AG04450 (cell line): ENCODE measurements at places on chromosomes 12 and 14.

- DNase-seq = no peak
These were observed 19.5 kb upstream of the NUBPL start for GRCh38 chr14:31541702-31542101.

- no peak for DNase-seq
These were observed 127.9 kb upstream of the DYRK2 start for GRCh38 chr12:67520606-67521005.

- DNase-seq = no peak
These were observed 346.4 kb downstream of the ZFP36L1 start for GRCh38 chr14:68446243-68447040.

DNA sequence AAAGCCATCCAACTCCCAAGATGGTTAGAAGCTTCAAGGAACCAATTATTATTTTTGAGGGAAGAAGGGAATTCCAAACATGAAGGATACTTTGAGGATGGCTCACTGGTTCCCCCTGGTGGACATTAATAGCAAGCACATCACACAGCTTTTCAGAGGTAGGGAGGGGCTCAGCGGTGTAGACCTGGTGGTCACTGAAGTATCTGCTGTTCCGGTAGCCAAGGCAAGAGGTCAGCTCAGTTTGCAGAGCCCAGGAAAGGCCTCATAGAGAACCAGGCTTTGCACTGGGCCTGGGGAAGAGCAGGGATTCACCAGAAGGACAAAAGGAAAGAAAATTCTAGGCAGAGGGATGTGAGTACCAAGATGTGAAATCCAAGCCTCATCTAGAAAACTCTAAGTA lies 118.7 kb downstream of the KSR2 start:
- no peak for DNase-seq

GRCh38 chr12:43761500-43761899 lies 2.7 kb downstream of the IRAK4 start:
- no peak for DNase-seq

DNA sequence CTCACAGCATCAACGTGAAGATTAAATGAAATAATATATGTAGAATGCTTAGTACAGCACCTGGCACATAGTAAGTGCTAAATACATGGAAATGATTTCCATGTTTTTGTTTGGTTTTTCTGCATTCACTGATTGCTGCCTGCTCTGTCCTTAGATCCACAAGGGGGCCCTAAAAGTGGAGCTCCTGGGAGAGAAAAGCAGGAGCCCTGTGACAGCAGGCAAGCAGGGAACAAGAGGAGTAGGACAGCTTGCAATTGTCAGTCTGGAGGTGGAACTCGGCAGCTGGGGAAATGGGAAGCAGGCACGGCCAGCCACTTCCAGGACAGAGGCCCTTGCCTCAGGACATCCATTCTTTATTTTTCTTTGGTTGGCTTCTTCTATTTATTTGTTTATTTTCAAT lies 292.9 kb downstream of the BMP4 start:
- DNase-seq = no peak

DNA sequence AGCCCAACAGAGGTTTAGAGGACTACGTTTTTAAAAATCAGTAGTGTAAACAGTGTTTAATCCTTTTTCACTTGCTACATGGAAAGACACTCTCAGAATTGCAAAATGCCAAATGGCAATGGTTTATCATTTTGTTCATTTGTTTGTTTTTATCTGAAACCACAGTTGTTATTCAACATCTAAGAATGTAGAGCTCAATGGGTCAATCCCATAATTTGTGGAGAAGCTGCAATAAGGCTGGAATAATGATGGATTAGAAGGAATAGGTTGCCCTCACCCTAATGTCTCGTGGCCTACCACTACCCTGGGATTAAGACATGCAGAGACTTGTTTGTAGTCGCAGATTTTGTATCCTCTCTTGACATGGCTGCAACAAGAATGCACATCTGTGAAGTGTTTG lies 115.7 kb downstream of the LLPH start:
- DNase-seq = peak; percentile 30

DNA sequence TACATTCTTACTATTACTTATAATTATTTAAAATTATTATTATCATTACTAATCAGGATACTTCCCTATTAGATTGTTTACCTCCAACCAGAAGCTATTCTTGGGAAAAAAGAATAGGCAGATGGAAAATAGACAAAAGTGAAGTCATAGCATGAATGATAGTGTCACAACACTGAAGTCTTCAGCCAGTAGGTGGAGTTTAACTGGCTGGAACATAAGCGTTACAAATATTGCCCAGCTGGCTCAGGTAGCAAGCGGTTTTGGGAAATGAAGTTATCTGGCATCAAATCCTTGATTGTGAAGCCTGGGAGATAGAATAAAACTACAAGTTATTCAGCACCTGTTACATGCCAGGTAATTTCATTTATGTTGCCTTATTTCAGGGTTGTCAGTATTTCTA lies 762.9 kb downstream of the C12orf50 start:
- DNase-seq = no peak

GRCh38 chr14:102777711-102778337 lies 575 bp downstream of the TRAF3 start:
- no peak for DNase-seq

DNA sequence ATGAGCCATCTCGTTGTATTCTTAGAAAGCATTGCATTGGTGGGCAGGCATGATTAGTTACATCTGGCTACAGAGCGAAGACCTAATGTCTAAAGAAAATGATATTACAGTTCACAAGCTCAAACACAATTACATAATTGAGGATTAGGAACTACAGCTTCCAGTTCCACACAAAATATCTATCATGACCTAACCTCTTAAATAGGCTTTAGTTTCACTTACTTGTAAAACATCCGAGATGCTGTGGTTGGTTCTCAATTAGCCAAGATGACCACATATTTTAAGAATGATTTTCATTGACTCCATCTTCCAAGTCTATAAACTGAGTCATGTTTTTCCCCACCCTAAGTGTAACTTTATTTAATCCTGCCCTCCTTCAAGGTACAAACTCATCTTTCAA lies 69.5 kb downstream of the LRIG3 start:
- DNase-seq = no peak

GRCh38 chr14:45095143-45095542 lies 11.2 kb downstream of the PRPF39 start:
- no peak for DNase-seq

DNA sequence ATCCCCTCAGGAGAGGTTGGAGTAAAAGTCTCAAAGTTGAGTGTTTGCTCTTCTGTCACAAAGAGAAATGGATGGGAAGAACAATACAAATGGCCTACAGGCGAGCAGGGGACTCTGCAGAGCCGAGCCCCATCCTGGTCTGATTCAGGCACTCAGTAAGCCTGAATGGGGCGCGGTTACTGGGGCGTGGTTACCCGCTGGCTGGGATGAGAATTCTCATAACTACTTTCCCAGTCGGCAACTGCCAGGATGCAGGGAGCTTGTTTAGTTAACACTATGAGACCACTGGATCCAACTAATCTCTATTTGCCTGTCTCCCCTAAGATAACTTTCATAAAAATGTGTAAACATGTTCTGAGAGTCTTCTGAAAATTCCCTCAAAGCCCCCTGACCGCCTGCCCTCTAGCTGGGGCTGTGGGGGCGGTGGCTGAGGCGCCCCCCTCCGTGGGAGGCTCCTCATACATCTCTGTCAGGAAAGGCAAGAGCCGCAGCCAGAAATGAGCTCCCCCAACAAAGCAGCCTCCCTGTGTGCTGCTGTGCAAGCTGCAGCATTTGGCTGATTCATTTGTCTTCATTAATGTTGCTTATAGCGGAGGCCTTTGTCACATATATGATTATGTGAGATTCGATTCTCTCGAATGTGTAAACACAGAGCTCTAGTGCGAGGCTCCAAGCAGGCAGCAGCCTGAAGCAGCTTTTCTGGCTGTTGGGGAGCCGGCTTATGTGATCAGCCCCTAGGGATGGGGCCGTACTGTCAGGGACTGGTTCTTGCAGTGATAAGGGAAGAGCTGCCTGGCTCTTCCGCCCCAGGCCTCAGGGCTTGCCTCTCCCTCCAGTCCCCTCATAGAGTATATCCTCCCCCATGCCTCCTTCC lies 126.1 kb upstream of the ARHGAP5 start:
- DNase-seq = no peak

- no peak for DNase-seq
These were observed 196.5 kb downstream of the DUSP6 start for GRCh38 chr12:89155826-89156225.

DNA sequence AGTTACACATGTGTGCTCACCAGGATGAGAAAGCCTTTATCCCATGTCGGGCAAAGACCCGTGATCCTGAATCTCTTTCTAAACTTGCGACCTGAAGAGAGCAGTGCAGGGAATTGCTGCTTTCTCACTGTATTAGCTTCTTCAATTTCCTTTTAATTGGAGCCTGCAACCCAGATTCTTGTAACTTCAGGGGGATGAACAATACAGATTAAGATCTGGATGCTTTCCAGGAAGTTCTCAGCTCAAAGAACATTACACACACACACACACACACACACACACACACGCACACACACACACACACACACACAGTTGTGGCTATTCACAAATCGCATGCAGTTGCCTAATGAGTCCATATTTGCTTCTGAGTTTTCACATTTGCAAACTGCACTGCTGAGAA lies 268.3 kb downstream of the NPAS3 start:
- no peak for DNase-seq

DNA sequence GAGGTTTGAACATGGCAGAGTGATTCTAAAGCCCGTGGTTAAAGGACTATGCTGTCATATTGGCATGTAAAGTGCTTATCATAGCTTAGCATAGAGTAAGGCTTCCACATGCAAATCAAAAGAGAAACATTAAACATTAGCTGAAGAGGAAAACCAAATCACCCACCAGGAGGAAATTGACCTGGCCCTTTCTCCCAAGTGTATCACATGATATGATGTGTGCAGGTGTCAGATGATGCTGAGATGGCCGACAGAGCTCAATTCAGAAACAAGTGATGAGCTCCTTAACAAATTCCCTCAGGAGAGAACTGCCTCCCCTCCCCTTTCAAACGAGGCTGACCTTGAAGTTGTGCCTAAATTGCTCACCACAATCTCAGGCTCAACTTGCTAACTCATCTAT lies 217.1 kb upstream of the BTG1 start:
- DNase-seq = no peak

DNA sequence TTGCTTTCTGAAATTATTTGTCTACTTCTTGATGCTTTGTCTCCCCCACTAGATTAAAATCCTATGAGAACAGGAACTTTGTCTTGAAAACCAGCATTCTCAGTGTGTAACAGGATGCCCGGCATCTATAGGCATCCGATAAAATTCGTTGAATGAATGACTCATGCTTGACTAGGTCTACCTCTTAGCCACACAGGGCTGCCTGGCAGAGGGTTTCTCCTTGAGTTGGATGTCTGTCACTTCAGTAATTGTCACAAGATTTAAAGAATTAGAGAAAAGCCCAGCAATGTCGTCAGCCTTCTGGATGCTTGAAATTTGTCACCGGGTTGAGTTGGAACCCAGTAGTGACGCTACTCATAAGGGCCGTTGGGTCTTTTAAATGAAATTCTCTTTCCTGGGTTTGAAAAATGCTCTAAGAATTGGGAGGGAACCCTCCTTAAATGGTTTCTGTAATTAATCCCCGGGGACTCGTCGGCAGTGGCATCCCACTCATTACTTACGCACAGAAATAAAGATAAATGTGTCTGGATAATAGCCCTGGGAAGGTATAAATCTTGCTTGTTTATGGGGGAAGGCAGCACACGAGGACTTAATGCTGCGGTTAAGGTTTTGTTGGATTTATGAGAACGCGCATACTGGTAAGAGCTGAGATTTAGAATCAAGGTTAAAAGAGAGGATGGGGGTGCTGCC lies 194.1 kb downstream of the AACS start:
- DNase-seq = no peak

GRCh38 chr12:120117961-120118320 lies 1.4 kb upstream of the RAB35 start:
- DNase-seq = no peak

- DNase-seq = no peak
These were observed 25.8 kb downstream of the GALNT16 start for GRCh38 chr14:69285661-69286255.

- no peak for DNase-seq
These were observed 34.1 kb upstream of the NEDD1 start for GRCh38 chr12:96872961-96873360.
